CD4-positive, alpha-beta T cell treated with Interleukin-17A for 4 hours (primary cell): ENCODE measurements at places on chromosomes 12 and 14.
A peak's percentile ranks its signal among the peaks of the same experiment; 100 is the strongest.

- DNase-seq = no peak
Measured at GRCh38 chr12:59719701-59720100, 123.9 kb downstream of the SLC16A7 start.

DNA sequence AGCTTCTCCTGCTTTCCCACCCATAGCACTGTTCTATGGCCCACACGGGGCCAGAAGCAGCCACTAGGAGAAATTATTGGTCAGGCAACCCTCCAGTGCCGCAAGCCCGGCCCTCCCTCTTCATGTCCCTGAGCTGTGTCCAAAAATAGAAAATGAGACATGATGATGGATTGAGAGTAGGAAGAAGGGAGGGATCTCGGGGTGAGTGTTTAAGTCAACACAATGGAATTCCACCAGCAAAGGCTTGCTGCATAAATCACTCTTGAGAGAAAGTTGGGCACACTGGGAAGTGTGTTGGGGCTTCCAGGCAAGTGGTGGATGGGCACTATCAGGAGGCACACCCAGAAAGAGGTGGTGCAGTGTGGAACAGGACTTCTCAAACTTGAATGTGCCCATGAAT is 94.2 kb downstream of the LLPH start:
- no peak for DNase-seq

GRCh38 chr12:115752913-115753726 is 524.4 kb downstream of the MED13L start:
- no peak for DNase-seq

GRCh38 chr12:27573972-27574371 is 50.0 kb downstream of the PPFIBP1 start:
- DNase-seq = no peak

GRCh38 chr12:124185971-124186686 is 108.8 kb upstream of the RFLNA start:
- no peak for DNase-seq

DNA sequence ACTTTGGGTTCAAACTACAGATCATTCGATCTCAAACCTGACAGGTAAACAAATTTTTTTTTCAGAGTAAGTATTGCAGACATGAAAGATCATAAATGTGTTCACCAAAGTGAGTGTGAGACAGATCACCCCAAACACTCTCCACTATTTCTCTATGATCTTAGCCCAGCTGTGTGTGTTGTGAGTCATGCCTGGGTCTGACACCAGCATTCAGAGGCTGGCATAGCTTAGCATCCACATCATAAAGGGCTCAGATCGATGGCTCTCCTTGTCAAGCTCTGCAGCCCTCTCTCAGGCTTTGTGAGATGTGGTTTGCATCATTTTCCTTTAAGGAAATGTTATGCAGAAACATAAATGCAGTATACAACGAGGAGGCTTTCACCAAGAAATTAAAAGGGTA is 164.9 kb downstream of the ETV6 start:
- peak; percentile 53 for DNase-seq

- no peak for DNase-seq
Measured at GRCh38 chr12:43148691-43149090, 403.3 kb downstream of the ADAMTS20 start.

GRCh38 chr12:75568801-75569200 is 57.4 kb upstream of the KRR1 start:
- no peak for DNase-seq

DNA sequence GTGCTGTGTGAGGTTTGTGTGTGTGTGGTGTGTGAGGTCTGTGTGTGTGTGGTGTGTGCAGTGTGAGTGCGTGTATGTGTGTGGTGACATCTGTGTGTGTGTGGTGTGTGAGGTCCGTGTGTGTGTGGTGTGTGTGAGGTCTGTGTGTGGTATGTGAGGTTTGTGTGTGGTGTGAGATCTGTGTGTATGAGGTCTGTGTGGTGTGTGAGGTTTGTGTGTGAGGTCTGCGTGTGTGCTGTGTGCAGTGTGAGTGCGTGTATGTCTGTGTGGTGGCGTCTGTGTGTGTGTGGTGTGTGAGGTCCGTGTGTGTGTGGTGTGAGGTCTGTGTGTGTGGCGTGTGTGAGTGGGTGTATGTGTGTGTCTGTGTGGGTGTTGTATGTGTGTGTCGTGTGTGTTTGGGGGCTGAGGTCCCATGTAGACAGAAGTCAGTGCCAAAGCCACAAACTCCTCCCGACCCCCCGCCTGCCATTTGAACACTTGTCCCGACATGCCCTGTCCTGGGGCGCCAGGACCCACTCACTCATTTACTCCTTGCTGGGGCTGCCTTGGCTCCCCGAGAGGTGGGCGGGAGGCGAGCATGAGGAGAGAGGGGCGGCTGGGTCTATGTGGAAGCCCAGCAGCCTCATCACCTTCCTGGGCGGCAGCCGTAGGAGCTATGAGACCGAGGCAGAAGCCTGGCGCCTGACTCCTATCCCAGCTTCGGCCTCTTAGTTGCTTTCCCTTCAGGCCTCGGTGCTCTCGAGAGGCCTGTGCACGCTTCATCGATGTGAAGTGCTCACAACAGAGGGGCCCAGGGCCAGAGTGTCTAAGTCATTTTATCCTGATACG is 20.5 kb downstream of the RILPL1 start:
- no peak for DNase-seq

- DNase-seq = no peak
Measured at GRCh38 chr14:98259881-98260280, 1012.1 kb downstream of the BCL11B start.

DNA sequence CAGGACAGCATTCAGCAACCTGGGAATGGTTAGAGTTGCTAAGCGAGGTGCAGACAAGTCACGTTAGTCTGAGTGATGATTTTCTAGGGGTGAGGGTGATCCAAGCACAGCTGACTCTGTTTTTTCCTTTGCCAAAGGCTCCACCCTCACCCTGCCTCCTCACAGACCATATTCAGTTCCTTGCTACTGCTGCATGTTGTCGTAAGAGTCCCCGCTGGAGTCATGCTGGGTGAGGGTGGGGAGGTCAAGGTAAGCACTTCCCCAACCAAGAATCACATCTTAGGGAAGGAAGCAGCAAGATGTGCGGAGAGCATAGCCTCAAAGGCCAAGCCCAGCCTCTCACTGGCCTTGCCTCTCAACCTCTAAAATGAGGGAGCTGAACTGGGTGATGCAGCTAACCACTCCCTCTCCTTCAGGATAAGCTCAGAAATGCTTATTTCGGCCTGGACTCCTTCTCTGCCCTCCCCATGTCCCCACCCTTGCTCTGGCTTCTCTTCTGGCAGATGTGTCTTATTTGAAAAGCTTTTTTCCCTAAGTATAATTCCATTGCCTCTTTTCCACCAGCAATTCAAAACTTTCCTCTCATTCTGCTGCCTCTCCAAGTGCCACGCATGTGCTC is 66.9 kb upstream of the ACTN1 start:
- DNase-seq = no peak

- no peak for DNase-seq
Measured at GRCh38 chr12:38653650-38654049, 251.7 kb downstream of the CPNE8 start.

- no peak for DNase-seq
Measured at GRCh38 chr14:56731187-56731586, 79.1 kb downstream of the OTX2 start.

- peak; percentile 51 for DNase-seq
Measured at GRCh38 chr12:56031987-56032386, 9.7 kb upstream of the RPS26 start.
